Naive thymus-derived CD8-positive, alpha-beta T cell (primary cell): ENCODE measurements at places on chromosomes 2 and 18. TPM values are rescaled to one million over a fixed set of nuclear protein-coding genes. Genes with fewer than 3 reads are reported as not detected.

Gene TP53I3
- polyA plus RNA-seq = 0.44 TPM

Gene DHX57
- polyA plus RNA-seq = 5.0 TPM

Gene CD8B2
- polyA plus RNA-seq = 28.0 TPM

Gene MARCHF4
- polyA plus RNA-seq = not detected

DNA sequence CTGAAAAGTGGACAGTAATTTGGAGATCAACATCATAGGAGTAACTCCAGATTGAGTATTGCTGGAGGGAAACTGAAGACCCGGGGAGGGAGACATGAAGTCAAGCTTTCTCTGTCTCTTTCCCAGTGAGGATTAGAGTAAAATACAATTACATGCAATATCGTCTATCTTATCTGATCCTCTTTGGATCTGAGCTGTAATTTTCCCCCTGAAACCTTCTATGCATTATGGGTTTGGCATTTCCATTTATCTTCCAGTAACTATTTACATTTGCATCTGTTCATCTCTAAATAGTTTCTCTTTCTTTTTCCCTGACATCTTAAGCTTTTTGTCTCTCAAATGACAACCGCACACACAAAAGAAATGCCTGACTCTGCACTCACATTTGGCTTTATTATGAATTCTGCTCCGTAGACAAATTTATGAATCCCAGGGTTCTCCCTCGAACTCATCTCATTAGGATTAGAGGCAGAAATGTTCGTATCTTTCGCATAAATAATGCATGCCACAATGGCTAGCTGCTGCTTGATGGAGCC, 113.1 kb downstream of the SPP2 start:
- no peak for DNase-seq

GRCh38 chr18:74529378-74529777, 4.9 kb upstream of the CNDP1 start:
- no peak for DNase-seq

DNA sequence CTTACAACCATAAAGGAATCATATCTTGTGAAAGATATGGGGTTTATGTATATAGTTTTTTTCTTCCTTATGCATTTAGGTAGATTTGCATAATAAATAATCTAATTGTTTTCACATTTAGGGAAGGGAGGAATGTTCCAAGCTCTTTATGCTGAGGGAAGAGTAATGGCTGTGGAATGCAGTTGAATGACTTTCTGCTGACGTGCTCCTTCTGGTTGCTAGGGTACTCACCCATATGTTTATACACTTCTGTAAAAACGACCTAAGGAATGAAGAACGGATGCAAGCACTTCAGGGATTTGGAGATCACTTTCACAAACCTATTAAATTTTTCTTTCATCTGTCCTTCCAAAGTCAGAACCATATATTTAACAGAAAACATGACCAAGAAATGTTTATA, 29.2 kb upstream of the PPP4R1 start:
- no peak for DNase-seq

DNA sequence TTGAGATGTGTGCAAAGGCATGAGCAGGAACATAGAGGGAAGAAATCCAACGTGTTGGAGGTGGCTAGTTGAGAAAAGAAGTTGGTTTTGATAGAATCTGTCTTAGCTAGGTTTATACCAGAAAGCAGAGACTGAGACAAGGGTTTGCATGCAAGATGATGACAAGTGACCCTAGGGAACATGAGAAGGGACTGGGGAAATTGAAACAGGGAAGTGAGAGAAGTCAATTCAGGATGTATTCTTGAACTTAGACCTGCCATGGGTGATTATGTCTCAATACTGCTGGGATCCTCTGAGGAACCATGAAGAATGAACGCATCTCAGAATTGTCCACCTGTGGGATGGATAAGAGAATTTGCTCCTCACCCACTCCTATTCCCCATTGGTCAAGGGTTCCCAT, 20.5 kb downstream of the IL36A start:
- DNase-seq = no peak

DNA sequence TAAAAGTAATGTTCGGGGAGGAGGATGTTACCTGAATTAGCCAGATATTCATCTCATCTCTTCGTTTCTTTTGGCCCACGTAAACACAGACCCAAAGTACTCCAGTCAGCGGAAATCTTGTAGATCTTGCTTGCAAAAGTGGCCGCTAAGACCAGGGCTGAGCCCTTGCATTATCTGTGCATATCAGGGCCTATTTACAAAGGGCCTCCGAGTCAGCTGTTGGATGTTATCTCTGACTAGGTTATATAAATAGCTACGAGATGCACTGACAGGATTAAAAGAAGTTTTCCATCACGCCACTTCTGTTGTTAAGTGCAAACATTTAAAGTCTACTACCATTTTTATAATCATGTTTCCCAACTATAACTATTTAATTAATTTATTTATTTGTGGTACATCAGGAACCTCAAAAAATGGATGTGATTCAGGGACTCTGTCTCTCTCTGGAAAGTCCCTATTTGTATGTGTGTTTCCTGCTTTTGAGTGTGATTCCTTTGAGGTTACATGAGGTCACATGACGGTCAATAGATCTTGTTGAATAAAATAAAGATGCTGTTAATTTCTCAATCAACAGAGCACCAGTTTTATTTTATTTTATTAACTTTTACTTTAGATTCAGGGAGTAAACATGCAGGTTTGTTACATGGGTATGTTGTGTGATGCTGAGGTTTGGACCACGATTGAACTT, 46.8 kb upstream of the MBOAT2 start:
- no peak for DNase-seq

DNA sequence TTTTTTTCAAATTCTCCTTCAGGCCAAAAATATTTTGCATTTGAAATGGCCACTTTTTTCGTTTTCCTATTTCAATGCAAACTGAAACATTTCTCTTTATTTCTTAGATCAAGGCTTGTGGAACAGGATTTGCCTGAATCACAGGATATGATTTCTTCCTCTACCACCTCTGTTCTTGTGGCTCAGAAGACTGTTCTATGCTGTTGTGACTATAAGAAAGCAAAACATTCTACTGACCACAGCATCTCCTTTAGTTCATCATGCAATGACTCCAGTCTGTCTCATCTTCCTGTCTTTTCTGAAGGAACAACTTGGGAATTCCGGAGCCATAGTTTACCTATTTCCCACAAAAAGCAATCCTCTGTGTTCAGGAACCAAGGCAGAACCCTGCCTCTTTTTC, 16.2 kb upstream of the ZNF512 start:
- no peak for DNase-seq

- DNase-seq = no peak
Measured at GRCh38 chr2:49286045-49286444, 131.7 kb upstream of the FSHR start.

DNA sequence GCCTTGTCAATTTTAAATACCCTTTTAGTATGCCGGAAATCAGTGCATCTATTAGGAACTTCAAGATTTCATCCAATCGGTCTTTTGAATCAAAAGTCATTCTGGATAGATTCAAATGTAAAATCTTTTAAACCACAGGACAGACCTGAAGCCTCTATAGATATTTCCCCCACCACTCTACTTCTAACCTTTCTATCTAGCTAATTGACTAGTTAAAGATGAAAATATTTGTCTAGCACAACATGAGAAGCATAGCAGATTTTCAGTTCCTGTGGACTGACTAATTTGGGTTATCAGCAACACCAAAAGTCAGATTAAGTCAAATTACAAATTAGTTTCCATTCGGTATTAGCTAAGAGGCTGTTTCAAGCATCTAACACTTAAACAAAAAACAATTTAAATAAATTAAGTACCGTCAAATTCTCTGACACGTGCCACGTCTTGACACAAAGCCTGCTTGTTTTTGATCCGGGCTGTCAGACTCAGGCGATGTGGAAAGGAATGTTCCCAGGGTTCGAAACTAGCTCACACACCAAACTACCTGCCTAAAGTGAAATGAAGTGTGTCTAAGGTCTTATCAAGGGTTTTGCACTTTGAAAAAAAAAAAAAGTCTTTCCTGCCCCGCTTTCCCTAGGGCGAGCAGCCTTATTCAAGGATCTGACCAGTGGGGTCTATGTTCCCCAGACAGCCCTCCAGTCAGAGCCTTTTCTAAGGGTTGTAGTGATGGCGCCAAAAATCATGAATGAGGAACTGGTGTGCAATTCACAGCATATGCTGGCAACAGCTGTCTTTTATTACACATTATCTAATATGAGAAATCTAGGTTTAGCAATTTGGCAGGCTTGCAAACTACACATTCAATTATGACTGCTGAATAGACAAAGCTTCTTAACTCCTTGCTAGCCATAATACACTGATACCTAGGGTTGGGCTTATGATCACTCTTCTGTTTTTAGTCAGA, 4.7 kb downstream of the CYTIP start:
- no peak for DNase-seq

DNA sequence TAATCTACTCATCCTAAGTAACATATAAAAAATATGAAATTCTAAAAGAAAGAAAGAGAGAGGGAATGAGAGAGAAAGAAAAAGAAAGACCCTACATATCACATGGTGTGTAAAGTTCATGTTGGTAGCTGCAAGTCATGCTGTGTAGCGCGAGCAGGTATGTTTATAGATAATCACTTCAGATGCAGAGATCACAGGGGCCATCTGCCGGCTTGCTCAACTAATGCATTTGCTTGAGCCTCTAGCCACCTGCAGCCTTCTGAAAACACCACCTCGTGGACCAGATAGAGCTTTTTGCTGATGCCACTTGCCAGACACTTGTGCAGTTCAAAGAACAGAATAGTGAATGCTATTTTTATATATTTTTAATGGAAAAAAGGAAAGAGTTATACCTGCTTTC, 37.6 kb downstream of the CDH7 start:
- no peak for DNase-seq

GRCh38 chr2:37377187-37377532, 32.7 kb downstream of the QPCT start:
- no peak for DNase-seq

- no peak for DNase-seq
Measured at GRCh38 chr2:237782181-237782580, 16.4 kb upstream of the RBM44 start.

- DNase-seq = no peak
Measured at GRCh38 chr2:100799686-100800085, 20.3 kb upstream of the NPAS2 start.

DNA sequence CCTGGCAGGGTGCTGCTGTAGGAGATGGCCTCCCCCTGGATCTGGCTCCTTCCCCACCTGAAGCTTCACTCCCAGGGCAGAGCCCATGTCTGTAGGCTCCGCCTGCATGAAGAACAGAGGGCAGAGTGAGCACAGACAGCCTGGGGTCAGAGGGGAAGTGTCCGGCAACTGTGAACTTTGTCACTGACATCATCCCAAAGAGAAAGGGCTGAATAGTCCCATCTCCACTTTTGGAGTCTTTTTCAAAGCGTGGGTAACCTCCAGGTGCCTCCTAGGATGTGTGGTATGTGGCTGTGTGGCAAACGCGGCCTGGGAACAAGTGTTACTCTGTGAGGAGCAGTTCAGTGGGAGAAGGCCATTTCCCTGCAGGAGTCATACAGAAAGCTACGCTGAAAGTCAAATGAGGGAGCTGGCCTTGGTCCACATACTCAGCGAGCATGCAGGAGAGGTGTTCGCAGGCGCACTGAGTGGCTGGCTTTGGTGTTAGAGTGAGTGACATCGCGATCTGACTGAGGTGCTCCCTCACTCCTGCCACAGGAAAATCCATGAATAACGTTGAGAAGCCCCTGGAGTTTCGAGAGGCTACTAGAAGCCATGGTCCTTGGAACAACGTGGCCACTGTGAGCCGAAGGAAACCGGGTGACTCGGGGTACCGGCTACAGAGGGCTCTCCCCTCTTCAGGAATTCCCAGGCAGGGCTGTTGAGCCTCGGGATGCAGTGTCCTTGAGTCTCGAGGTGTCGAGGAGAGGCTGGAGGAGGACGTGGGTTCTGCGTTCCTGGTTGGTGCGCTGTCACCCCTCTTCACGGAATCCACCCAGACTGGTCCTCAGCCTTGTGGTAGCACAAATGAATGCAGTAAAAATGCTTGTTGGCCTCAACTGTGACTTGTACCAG, 54.7 kb downstream of the CABLES1 start:
- DNase-seq = no peak

- DNase-seq = no peak
Measured at GRCh38 chr2:221518935-221519625, 53.0 kb downstream of the EPHA4 start.

GRCh38 chr2:20698916-20699613, 32.1 kb downstream of the GDF7 start:
- DNase-seq = no peak

GRCh38 chr2:198630384-198630783, 826.0 kb downstream of the PLCL1 start:
- no peak for DNase-seq

- DNase-seq = no peak
Measured at GRCh38 chr2:55105456-55105855, 55.2 kb upstream of the RTN4 start.

GRCh38 chr2:47035615-47036488, 119.3 kb downstream of the STPG4 start:
- no peak for DNase-seq

- no peak for DNase-seq
Measured at GRCh38 chr18:35178260-35178659, 62.6 kb upstream of the ZNF397 start.

DNA sequence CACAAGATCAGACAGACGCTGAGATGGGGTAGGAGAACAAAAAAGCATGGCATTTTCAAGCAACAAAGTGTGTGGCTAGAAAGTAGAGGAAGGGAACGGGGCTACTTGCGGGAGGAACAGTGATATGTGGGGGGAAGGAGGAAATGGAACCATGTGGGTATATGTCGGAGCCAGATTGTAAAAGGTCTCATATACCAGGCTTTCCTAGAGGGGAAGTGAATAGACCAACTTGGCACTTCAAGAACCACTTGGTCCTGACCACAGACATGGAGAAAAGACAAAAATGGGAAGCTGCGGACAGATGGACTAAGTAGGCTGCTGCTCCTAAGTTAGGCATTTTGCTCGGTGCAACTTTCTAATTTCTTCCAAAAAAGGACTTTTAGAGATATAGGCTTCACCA, 196.0 kb downstream of the DCC start:
- DNase-seq = no peak
